Esophagus squamous epithelium (tissue), 5 donors: ENCODE measurements at places on chromosomes 2 and 18.

DNA sequence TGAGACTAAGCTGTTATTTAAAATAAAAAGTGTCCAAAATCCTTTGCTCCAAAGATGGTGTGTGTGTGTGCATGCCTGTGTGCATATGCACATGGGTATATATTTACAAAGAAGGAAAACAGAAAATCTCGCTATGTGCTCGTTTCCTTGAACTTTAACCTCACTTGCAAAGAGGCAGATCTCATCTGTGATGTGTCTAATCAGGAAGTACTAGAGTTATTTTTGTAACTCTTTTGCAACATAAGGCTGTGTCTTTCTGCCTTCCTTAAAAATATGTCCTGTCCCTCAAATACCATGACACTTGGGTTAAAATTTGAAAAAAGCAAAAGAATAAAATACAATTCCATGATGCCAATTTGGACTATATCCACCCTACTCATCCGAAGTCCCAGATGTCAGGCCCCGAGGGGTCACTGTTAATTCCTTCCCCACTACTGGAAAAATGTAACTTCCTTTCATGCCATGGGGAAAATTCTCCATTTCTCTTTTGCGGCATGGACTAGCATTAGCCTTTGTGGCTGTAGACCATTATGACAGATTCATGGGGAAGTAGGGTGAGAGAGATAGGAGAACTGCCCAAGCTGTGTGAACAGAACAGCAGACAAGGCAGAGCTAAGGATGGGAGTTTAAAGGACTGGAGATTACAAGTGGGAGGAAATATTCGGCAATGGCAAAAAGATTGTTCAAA lies 191.3 kb downstream of the MYO1B start:
- no peak for DNase-seq

DNA sequence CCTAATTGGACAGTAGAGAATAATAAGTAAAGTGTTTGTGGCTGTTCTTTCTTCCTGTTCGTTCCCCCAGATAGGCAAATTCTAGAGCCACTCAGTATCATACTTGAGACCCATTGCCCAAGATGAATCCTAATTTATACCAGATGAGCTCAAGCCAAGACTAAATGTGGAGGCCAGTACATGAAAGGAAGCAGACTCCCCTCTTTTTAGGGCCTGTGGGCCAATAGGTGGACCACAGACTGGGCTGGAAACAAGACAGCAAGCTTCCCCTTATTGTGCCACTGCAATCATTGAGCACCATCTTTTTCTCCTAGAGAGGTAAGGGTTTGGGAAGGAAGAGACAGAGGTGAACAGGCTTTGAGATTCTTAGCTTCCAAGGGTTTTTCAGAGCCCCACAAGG lies 141.9 kb downstream of the MGAT5 start:
- DNase-seq: no peak

GRCh38 chr2:64244037-64244416 lies 99.8 kb upstream of the PELI1 start:
- no peak for DNase-seq

GRCh38 chr2:27771202-27771547 lies 344 bp upstream of the MRPL33 start:
- no peak for DNase-seq

DNA sequence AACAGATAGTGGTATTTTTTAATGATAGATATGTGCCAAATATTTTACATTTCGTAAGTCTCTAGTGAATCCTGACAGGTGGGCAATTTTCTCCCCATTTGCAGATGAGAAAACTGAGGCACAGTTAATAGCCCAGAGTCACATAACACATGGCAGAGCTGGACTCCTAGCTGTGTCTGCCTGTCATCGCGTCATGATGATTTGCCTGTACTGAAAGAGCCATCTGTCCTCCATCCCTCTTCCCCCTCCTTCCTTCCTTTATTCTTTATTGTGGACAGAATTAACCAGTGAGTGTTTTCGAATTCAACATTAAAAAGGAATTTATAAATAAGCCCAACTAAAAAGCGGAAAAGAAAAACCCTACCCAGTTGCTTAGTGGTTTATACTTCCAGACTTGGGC lies 3.2 kb downstream of the DNAJB2 start:
- DNase-seq: no peak

- no peak for DNase-seq
Measured at GRCh38 chr2:136215908-136216472, 98.0 kb upstream of the CXCR4 start.
